ENCODE measurements at places on chromosomes 3 and 15. TPM values are rescaled to one million over a fixed set of nuclear protein-coding genes. Genes with fewer than 3 reads are reported as not detected.

CASR gene
- not detected for total RNA-seq

POLR2H gene
- 159 TPM for total RNA-seq

LRRK1 gene
- total RNA-seq = 2.1 TPM

OXTR gene
- total RNA-seq = 0.78 TPM

PPARG gene
- 4.6 TPM for total RNA-seq

CYFIP1 gene
- total RNA-seq = 56.7 TPM

NCEH1 gene
- 4.9 TPM for total RNA-seq

KATNBL1 gene
- 44.2 TPM for total RNA-seq

NPHP3 gene
- 13.4 TPM for total RNA-seq

TRIM42 gene
- not detected for total RNA-seq

All from activated CD4-positive, alpha-beta T cell treated with anti-CD3 and anti-CD28 coated beads, Interleukin-2, amount 10 ng/mL, durations not matched to agents 24 days and 14 days (primary cell).